CD4-positive, alpha-beta T cell treated with Interleukin-10 for 1 hour (primary cell): ENCODE measurements at places on chromosomes 3 and 15.

- DNase-seq, result no peak
Measured at GRCh38 chr3:94210256-94210655, 147.4 kb downstream of the NSUN3 start.

GRCh38 chr3:35633332-35634124, 5.8 kb upstream of the ARPP21 start:
- DNase-seq, result no peak

DNA sequence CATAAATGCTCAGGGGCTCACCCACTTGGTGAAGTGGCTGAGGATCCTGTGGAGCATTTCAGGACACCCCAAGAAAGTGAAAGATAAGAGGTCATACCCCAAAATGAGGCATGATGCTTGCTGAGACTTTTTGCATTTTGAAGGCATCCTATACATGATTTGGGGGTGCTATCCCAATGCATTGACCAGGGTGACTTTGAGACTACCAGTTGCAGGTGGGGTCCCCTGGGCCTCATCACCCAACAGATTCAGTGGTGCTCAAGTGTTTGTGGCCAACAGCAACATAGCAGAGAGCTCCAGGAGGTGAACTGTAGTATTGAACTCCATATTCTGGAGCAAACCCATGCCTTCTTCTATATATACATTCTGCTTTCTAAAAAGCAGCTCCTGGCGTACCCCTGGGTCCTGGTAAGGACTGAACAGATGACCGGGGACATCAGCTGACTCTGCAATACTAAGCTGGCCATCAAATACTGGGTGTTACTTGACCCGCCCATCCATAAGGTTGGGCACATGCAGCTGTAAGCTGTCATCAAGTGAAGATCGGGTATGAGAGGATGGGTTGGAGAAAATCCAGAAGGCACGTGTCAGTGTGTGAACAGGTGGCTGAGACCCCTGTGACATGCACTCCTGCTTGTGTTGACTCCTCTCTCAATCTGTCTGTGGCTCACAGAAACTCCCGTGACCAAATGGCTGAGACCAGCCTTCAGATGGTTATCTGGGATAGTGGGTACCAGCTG, 143.3 kb downstream of the KLF13 start:
- DNase-seq, result no peak

DNA sequence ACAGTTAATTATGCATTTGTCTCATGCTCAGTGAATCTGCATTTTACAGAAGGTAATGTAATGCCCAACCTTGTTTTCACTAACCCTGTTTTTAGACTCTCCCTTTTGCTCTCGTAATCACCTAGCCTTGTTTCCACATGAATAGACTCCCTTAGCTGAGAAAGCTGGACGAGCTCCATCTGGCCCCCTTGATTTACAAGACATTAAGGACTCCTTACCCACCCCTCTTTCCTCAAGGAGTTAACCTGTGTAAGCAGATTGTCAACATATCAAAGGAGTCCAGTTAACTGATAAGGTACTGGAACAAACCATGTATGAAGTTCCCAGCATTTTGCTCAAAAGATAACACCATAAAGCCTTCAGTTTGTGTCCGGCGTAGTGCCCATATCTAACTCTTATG, 99.6 kb downstream of the VPS8 start:
- no peak for DNase-seq

GRCh38 chr3:135982922-135983581, 17.5 kb downstream of the PPP2R3A start:
- DNase-seq, result no peak

DNA sequence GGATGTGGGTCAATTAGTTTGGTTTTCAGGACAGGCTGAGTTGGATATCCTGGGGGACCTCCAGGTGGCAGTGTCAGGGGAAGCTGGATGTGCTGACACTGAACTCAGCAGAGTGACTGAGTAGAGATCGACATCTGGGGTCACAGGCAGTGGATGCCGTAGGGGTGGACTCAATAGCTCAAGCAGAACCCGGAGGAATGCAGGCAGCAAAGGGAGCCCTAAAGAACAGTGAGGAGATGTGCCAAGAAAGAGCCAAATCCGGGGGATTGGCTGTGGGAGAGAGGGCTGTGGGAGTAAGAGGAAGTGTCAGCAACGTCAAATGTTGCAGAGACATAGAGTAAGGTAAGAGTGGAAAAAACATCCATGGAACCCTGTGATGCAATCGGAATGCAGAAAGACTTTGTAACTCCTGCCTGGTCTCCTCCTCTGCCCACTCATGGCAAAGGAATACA, 11.6 kb downstream of the CCR5AS start:
- DNase-seq, result no peak
